ENCODE measurements at places on chromosomes 11 and 22.

GRCh38 chr11:61147791-61148620 is 13.2 kb downstream of the VPS37C start:
- no peak for DNase-seq

DNA sequence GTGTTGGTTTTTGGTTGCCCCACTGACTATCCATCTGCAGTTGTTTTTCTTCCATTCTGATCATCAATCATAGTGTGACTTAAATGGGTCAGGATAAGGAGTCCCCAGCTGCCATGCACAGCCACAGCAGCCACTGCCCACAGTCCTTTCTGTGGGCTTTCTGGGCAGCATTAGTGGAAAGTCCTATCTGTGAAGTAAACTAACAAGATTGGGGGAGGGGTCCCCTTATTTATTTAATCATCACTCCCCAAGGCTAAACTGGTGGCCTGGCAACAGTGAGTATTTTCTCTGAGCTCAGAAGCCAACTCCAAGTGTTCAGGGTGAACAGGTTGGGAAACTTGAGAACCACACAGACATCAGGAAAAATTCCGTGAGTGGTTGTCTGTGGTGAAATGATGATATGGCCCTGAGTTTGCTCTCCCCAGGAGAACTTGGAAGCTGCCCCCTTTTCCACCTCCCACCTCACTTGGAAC is 145.0 kb downstream of the CCDC34 start:
- DNase-seq = no peak

GRCh38 chr11:92819830-92820229 is 149.6 kb upstream of the MTNR1B start:
- no peak for DNase-seq

DNA sequence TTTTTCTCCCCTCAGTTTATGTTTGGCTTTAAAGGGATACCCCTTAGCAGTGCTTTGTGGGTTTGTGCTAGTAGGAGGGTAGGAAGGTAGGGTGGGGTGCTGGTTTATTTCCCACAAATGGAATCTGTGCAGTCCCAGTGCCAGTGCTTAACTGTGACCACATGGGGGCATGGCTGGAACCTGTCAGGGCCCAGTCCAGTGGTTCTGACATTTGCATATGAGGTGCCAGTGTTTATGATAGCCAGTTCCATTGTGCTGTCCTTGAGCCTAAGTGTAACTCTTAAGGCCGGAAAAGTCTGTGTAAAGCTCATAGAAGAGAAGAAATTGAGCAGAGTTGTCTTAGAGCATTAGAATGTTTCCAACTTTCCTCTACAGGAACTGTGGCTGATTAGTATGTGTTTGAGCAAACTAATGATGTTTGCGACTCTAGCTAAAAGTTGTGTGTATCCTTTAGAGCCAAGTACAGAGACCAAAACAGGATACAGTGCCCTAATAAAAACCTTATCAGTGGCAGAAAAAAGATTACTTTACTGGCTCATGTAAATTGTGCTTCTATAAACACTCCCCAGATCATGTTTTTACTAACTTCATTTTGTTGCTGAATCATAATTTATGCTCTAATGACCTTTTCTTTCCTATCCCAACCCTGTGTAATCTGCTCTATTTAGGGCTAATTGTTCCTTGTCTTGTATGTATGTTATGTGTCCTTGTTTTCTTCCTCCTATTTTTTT is 38.1 kb downstream of the DIXDC1 start:
- no peak for DNase-seq

GRCh38 chr11:197741-198235 is 4.9 kb downstream of the SCGB1C1 start:
- DNase-seq = no peak

- DNase-seq = peak; percentile 5
Measured at GRCh38 chr22:26367402-26368245, 61.4 kb upstream of the ASPHD2 start.

DNA sequence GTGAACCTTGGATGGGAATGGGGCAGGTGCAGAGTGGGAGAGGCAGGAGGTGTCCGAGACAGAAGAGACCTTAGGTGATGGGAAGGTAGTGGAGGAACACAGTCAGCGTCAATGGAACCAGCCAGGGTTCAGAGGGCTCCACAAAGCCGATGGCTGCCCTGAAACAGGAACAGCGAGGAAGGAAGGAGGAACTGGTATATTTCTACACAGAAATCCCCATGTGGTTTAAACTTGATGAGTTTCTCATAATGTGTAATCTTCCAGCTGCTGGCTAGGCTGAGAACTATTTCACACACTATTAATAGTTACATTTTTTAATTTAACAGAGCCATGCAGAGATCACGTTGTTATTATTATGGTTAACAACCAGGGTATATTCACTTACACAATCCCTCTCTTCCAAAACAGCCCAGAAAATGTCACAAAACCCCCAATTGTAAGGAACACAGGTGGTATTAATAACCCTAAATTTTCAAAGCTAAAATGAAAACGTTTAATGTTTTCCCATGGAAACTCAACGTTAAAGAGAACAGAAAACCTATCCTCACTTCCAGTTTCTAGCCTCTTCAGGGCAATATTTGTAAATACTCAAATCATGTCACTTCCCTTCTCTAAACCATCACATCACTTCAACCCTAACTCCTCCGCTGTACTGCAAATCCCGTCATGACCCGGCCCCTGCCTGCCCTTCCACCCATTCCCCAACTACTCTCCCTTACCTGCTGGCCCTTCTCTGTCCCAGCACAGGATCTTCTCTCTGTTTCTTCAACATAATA is 74.5 kb upstream of the ARFGAP3 start:
- no peak for DNase-seq

DNA sequence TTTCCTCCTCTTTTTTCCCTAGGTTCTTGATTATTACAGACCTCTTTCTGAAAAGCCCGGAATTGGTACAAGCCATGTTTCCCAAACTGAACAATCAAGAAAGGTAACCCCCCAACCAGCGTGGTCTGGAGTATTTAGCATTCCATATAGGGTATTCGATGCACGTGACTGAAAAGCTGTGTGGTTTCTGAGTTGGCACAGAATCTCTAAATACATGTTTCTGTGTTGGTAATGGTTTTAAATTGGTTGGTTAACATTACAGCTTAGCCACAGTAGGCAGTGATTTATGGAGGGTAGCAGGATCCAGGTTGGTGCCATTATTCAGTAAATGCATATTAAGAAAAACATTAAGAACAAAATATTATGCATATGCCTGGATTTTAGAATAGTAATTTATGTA is 46.8 kb downstream of the ATXN10 start:
- no peak for DNase-seq

- no peak for DNase-seq
Measured at GRCh38 chr11:115334932-115335788, 169.1 kb downstream of the CADM1 start.

DNA sequence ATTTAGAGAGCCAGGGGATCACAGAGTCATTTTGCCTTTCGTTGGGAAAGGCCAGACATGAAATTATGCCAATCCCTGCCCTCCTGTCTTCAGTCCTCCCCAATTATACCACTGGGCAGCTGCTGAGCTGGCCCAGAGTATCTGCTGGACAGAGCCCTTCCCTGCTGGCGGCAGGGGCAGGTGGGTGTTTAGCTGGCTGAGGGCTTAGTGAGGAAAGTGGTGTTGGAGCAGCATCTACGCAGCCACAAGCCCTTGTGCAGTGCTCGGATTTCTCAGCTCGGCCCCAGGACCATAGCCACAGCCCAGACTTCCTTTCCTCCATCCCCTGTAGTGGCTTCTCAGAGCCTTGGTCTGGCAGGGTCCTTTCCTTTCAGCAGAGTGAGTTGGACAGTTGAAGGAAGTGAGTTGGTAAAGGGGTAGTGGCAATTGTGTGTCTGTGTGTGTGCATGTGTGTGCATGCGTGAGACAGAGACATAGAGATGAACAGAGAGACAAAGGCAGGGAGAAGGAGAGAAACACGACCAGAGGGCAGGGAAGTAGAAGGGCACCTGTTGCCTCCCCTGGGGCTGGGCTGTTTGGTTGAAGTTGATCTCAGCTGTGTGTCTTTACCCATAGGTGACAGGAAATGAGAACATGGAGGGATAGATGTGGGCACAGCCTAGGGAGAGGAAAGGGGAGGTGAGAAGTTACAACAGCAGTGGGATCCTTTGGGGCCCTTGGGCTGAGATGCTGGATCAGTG is 66.2 kb downstream of the GRIK4 start:
- no peak for DNase-seq

DNA sequence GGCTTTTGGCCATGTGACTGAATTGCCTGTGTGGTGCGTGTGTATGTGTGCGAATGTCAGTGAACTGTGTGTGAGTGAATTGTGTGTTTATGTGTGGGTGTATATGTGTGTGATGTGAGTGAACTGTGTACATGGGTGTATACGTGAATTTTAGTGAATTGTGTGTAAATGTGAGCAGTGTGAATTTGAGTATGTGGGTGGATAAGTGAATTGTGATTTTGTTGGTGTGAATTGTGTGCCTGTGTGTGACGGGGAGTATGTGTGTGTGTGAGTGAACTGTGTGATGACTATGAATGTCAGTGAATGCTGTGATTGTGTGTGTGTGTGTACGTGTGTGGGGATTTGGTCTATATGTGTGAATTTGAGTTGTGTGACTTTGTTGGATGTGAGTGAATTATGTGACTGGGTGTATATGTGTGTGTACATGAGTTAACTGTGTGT is 3.5 kb downstream of the DDTL start:
- DNase-seq = no peak

DNA sequence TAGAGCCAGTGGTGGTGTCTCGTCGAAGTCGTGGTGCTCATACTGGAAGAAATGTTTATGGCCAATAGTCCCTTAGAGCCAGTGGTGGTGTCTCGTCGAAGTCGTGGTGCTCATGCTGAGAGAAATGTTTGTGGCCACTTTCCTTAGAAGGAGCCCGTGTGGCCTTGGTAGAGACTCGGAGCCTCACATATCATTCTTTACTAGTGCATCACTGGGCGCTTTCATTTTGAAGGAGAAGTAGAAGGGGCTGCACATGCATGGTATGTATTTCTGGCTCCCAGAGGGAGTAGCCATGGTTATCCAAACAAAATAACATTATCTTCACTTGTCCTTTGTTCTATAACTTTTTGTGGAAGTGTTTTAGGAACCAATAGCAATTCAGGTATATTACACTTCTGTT is 69.5 kb downstream of the JAM3 start:
- DNase-seq = no peak

GRCh38 chr11:115202900-115203552 is 301.2 kb downstream of the CADM1 start:
- no peak for DNase-seq

DNA sequence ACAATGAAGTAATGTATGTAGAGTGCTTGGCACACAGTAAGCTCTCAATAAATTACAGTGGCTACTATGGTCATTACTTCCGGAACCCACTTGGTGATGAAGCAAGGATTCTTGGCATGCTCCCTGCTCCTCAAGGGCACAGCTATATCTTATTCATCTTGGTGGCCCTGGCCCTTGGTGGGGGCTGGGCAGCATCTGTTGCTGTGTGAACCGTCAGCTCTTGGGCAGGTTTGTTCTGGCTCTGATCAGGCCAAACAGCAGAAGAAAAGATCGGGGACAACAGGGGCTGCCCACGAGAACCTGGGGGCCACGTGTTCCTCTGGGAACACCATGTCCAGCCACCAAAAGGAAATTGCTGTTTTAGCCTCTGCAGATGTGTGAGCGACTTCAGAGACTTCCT is 136.9 kb upstream of the SYT13 start:
- no peak for DNase-seq

- DNase-seq = no peak
Measured at GRCh38 chr11:47317064-47317828, 35.3 kb downstream of the MYBPC3 start.

DNA sequence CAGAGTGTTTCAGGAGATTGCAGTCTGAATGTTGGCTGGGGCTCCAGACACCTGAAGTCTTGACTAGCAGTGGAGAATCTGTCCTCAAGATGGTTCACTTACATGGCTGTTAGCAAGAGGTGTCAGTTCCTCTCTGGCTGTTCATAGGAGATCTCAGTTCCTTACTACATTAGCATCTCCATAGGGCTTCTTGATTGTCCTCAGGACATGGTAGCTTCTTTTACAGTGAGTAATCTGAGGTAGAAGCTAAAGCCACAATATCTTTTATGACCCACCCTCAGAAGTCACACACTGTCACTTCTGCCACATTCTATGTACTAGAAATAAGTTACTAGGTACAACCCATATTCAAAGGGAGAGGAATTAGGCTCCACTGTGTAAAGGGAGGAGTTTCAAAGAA is 10.5 kb upstream of the PATL1 start:
- no peak for DNase-seq

- no peak for DNase-seq
Measured at GRCh38 chr11:121904148-121904547, 211.9 kb downstream of the BLID start.

DNA sequence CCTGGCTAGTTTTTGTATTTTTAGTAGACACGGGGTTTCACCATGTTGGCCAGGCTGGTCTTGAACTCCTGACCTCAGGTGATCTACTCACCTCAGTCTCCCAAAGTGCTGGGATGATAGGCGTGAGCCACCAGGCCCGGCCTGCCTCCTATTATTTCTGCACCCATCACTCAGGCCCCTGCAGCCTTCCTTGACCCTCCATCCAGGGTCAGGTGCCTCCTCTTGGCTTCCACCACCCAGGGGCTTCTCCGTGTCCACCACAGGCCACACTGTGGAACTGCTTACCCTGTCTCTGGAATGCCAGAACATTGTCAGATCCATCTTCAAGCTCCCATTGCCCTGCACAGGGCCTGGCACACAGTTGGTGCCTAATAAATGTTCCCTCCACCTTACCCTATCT is 75.4 kb upstream of the RTL6 start:
- no peak for DNase-seq

DNA sequence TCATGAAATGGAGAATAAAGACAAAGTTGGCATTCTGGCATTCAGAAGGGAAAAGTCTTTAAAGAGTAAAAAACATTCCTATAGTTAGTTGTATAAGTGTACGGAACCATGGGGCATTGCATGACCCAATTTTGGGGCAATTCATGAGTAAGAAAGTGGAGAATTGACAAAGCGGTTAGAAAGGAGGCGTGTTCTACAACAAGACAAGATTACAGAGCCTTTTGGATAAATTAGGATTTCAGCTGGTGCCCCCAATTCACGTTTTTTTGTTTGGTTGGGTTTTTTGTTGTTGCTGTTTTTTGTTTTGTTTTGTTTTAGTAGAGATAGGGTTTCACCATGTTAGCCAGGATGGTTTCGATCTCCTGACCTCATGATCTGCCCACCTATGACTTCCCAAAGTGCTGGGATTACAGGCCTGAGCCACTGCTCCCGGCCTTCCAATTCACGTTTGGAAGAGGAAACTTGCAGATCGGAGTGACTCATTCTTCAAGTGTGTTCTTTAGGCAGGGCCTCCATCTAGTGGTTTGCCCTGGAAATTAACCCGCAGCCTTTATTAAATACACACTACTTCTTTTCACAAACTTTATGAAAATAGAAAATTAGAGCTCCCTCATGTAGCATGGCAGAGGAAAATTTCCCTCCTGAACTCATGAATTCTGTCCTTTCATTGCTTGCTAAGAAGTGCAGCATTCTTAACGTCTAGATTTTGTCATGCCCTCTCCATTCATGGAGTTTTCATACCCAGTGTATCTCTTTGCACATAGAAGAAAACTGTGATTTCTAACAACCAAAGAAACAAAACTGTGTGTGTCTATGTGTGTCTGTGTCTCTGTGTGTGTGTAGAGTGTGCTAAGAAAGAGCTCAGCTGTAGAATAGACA is 118.1 kb downstream of the BBOX1 start:
- no peak for DNase-seq

Data from NK-92 treated with Interleukin-12 subunit alpha and Interleukin-12 subunit beta, amount 100 ng/mL, for 24 hours (cell line).